Neuronal stem cell (in vitro differentiated cells): ENCODE measurements at places on chromosomes 12 and 14.
A peak's percentile ranks its signal among the peaks of the same experiment; 100 is the strongest.

DNA sequence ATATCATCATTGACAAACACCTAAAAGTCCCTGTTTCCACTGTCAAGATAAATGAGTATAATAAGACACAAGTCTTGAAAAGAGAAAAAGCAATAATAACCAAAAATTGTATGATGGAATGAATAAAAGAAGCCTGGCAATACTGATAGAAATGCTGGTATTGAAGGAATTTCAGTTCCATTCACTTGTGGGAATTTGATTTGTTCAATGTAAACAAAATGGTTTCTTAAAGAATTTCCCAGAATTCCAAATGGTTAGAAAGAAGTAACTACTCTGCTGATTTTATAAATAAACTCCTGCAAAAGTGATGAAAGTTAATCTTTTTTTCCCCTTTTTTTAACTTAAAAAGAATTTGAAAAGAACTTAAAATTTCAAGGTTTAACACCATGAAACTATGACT is 129.9 kb upstream of the PDZRN4 start:
- DNase-seq = no peak

DNA sequence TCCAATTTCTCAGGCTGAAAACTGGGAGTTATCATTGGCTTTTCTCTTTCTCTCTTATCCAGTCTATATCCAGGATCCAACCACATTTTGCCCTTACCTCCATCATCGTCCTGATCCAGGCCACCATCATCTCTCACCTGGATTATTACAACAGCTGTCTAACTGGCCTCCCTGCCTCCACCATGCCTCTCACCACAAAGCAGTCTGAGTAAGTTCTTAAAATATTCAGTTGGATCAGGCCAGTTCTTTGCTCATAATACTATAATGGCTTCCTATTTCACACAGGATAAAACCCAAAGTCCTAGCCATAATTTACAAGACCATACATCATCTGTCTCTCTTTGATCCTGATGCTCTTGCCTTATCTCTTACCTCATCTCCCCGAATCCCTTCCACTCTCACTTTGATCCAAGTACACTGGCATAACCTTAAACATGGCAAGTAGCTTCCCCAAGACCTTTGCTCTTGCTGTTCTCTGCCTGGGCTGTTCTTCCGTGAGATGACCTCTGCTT is 133.4 kb upstream of the RAP1B start:
- no peak for DNase-seq

GRCh38 chr14:61298824-61299223 is 17.7 kb upstream of the TMEM30B start:
- DNase-seq = no peak

DNA sequence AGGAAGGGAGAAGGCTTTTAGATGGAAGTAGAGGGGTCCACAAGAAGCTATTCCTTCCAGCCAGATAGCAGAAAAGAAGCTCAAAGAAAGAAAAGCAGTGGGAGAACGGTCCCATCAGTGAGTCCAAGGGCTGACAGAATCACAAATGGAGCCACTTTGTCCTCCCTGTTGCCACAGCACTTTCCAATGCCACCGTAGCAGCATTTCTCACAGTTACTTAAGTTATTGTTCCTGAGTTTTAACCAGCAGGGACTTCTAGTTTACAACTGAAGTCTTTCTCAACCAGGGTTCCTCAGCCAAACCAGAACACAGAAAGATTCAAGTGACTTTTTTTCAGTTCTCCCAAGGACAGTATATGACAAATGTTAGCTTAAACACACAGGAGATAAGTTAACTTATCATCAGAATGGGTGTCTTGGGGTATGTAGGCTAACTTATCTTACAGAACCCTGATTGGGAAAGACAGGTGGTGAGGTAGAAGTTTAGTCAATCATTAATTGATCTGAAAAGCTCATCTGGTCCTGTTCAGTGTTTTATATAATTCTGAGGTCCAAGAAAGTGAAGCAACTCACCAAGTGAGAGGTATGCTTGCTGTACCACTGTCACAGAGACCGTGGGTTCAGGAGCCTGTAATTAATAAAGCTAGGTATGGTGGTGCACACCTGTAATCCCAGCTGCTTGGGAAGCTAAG is 7.0 kb downstream of the GATC start:
- no peak for DNase-seq

DNA sequence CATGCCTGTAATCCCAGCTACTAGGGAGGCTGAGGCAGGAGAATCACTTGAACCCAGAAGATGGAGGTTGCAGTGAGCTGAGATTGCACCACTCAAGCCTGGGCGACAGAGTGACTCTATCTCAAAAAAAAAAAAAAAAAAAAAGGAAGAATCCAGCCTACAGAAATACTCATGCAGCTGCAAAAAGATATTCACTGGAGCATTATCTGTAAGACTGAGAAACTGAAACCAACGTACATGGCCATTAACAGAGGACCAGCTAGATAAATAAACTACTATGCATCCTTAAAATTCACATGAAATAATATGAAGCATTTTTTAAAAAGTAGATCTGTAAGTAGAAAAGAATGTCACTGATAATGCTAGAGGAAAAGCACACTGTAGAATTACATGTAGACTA is 3.5 kb downstream of the SLC7A7 start:
- no peak for DNase-seq

- DNase-seq = no peak
Observed at GRCh38 chr14:95903165-95903564, 26.5 kb downstream of the TUNAR start.

GRCh38 chr12:119393677-119394076 is 59.1 kb downstream of the CCDC60 start:
- DNase-seq = no peak

DNA sequence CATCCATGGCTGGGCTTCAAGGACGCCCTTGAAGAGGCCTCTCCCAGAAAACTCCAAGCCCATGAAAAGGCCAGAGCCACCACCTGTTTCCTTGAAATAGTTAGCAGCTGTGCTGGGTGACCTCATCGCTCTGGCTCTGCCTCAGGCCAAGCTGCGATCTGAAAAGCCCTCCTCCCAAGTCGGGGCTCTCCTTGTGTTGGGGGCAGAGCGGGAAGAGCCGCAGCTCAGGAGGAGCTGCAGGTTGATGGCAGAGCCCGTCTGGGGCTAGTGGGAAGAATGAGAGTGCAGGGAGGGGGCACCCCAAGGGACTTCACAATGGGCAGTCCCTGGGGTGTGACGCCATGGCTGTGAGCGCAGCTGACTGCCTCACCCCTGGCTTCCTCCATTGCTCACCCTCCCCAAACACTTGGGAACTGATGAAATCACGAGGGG is 50.0 kb upstream of the STON2 start:
- DNase-seq = no peak

DNA sequence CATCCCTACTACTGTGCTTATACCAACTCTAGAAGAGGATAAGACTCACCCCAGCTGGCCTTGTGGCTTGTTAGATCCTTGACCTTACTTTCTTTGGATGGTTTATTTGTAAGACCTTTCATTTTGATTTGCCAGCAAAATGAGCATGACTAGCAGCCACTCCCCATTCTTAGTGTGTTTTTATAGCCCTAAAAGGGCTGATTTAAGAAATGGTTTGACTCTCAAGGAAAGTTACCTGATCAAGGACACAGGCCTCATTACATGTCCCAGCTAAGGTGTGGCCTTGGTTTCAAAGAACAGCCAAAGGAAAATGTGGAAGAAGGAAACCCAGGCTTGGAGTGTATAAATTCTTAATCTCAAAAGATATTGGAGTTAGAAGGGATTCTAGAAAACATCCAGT is 41.4 kb downstream of the SLC17A8 start:
- DNase-seq = no peak

DNA sequence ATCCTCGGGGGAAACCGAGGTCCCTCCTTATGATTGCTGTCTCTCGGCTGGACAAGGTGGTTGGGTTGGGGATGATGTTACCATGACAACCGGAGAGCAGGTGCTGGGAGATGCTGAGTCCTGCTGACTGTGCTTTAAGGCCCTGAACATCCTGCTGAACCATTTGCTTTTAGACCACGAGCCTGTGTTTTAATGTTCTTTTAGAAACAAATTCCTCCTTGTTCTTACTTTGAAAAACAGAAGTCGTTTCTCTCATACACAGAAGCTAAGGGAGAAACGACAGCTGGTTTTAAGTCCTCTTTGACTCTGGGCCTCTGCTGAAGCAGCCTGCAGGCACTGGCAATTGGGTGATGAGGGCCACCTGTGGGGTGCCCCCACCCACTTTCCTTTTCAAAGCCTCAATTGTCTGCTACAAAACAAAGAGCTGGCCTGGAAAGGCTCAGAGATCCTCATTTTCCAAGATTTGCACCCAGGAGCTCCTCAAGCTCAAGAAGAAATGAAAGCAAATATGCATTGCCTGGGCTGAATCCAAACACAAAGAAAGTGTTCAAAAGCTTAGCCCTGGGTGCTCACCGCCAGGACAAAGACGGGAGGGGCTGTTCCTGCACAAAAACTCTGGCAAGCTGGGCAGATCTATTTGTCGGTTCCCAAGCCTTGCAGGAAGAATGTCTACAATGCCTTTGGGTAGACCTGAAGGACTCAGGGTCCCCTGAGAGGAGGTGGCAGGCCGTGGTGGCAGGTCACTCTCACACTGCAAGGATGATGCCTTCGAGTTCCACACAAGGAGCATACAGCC is 90.0 kb upstream of the CLMN start:
- no peak for DNase-seq

DNA sequence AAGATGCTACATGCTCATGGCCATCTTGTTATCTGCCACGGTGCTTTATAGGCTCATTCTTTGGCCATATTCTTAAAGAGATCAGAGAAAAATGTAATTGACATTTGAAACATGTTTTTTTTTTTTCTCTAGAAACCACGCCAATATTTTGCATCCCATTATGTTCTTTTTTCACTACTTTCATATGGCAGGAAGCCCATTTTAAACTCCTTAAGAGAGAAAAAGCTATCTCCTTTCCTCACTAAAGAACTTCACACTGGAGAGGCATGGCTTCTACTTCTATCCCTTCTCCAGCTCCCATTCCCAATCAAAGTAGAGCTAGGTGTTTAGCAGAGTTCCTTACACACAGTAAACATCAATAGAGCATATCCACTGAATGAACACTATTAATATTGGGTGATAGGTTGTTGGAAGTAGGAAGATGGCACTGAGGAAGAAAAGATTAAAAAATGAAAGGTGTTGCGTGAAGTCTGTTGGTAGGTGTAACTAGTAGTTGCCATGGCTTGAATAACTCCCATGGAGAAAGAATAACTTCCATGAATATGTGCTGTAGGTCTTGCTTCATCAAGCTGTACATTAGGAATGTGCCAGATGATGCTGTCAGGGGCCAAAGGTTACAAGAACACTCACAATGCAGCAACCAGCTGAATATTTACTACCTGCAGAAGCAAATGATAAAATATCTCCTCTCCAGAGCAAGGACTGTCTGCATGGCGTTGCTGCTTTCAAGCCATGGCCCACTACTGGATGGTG is 178.8 kb downstream of the STXBP6 start:
- no peak for DNase-seq

DNA sequence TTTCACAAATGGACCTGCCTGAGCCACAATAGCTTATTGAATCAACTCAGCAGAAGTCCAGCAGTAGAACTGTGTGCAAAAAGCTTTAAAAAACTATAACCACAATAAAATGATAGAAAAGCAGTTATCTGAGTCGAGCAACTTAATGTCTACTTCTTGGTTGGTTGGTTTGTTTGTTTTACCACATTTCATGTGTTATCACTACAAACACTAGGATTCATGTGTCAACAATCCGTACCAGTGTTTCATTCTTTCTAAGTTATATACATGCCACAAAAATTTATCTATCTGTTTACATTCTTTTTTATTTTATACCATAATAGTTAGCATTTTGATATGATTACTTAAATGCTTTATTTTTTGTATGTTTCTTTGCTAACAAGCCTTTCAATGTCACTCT is 339.0 kb downstream of the KCNH5 start:
- no peak for DNase-seq

- DNase-seq = no peak
Observed at GRCh38 chr14:90569201-90569600, 172.4 kb downstream of the CALM1 start.

GRCh38 chr12:40622246-40622838 is 69.9 kb upstream of the CNTN1 start:
- DNase-seq = peak; percentile 57

GRCh38 chr12:46268583-46269428 is at the start of gene SLC38A1:
TSS of gene SLC38A1 (minus strand) at chr12:46269043. CDS start at chr12:46239800, 29,243 bp downstream.
- peak; percentile 77 for DNase-seq

DNA sequence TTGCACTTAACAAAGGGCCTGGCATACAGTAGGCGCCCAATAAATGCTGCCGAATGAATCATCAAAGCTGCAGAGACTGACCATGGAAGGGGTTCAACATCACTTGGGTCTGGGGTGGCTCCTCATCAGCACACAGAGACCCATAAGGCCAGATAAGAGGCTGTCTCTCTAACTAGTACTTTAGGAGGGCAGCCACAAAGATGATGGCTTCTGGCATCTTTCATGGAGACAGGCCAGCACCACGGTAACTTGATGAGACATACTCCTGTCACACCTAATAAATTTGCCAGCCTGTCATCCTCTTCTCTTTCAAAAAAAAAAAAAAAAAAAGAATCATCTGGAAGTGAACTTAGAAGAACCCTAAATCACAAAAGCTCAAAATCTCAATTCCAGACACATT is 3.4 kb downstream of the PRIMA1 start:
- DNase-seq = no peak

DNA sequence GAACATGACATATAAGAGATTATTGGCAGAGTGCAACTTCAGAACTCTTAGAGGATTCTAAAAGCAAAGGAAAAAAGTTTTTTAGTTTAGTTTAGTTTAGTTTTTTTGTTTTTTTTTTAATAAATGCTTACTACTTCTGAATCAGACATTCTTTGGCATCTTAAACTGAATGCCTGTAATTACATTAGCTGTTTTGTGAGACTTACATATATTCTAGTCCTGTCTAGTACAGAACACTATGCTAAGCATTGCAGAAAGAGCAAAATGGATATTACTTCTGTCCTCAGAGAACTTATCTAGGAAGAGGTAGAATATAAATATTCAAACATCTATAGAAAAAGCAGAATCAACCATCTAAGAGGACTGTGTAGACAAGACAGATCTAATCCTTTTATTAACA is 133.2 kb downstream of the RAD51B start:
- no peak for DNase-seq

DNA sequence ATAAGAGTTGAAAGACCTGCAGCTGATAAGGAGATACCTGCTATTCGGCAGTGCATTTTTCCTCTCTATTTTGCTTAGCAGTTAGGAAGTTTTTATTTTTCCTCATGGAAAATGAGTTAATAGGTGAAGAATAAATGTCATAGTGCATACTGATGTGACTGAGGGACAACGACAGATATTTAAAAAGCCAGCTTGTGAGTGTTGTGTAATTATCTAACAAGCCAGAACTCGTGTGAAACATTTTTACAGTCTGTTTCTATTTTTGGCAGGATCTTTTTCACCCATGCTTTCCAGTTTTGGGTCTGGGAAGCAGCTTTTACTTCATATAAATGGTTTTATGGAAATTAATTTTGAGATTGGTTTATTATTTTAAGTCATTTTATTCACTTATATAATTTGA is 2.9 kb downstream of the FBXO34 start:
- no peak for DNase-seq

DNA sequence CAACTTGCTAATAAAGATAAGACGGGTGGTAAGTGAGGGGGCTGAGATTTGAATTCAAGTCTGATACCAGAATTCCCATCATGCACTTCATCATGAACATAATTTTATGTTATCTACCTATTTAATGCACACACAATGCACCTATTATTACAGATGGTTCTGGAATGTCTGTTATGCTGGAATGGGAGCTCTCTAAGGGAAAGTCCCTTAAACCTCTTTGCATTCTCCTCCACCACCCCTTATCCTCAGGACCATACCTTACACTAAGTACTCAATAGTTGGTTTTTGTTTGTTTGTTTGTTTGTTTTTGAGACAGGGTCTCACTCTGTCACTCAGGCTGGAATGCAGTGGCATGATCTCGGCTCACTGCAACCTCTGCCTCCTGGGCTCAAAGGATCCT is 7.0 kb upstream of the MSI1 start:
- no peak for DNase-seq

GRCh38 chr12:1047898-1048660 is 57.1 kb downstream of the ERC1 start:
- DNase-seq = no peak
